ENCODE measurements at places on chromosomes 7 and 10. TPM values are rescaled to one million over a fixed set of nuclear protein-coding genes. Genes with fewer than 3 reads are reported as not detected.

GRCh38 chr10:19713159-19713558, 103.1 kb upstream of the PLXDC2 start:
- no peak for DNase-seq

- no peak for DNase-seq
Measured at GRCh38 chr7:54967377-54967776, 51.4 kb upstream of the EGFR start.

The ELAPOR2 gene
- total RNA-seq, result 4.3 TPM

DNA sequence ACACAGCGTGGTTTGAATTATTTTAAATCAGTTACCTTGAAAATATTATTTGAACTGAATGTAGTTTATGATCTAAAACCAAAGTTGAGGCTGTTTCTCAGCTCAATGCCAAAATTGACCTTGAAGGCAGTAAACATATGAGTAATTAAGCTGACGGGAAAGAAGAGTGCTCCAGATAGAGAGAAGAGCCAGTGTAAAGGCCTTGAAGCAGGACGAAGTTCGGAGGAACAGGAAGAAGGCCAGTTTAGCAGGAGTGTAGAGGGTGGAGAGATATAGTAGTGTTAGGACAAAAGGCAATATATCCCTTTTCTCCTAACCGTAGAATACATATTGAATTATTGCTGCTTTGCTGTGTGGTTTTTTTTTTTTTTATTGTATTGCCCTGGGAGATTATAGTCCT, 63.2 kb downstream of the CYP51A1 start:
- DNase-seq, result no peak

- no peak for DNase-seq
Measured at GRCh38 chr7:7702826-7703225, 15.6 kb downstream of the RPA3 start.

DNA sequence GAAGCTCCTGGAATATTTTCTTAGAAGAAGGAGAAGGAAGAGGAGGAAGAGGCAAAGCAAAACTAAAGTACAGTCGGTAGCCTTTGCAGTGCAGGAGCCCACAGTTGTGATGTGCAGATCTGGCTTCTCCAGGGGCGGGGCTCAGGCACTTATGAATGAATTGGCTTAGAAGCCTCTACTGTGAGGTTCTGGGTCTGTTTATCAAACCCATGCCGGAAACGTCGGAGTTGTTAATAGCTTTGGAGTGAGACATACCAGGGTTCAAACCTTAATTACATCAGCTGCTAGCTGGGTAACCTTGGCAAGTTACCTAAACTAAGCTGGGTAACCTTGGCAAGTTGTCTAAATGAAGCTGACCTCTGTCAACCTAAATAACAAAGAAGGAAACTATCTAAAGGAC, 89.3 kb upstream of the PITRM1 start:
- DNase-seq, result no peak

The SPDYE1 gene
- not detected for total RNA-seq

DNA sequence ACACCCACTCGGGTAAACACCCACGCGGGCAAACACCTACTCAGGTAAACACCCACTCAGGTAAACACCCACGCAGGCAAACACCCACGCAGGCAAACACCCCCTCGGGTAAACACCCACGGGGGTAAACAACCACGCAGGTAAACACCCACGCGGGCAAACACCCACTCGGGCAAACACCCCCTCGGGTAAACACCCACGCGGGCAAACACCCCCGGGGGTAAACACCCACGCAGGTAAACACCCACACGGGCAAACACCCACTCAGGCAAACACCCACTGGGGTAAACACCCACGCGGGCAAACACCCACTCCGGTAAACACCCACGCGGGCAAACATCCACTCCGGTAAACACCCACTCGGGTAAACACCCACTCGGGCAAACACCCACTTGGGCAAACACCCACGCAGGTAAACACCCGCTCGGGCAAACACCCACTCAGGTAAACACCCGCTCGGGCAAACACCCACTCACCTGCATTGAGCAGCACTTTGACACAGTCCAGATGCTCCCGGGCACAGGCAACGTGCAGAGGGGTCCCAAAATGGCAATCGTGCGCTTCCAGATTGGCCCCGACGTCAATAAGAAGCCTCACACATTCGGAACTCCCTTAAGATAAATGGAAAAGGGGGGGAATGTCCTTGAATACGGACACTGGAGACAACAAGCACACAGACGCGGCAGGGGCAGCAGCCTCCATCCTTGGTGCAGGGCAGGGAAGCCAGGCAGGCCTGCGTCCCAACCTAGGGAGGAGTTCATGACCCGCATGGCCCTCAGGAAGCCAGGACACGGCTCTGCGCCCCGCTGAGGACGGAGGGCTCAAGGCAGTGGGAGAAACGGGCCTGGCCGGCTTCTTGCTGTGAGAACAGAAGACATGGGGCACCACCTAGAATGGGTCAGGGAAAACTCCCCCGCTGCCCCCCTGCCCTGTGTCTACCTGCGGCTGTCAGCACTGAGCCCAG, 17.6 kb downstream of the ASB13 start:
- DNase-seq, result no peak

The RGR gene
- 0.79 TPM for total RNA-seq

DNA sequence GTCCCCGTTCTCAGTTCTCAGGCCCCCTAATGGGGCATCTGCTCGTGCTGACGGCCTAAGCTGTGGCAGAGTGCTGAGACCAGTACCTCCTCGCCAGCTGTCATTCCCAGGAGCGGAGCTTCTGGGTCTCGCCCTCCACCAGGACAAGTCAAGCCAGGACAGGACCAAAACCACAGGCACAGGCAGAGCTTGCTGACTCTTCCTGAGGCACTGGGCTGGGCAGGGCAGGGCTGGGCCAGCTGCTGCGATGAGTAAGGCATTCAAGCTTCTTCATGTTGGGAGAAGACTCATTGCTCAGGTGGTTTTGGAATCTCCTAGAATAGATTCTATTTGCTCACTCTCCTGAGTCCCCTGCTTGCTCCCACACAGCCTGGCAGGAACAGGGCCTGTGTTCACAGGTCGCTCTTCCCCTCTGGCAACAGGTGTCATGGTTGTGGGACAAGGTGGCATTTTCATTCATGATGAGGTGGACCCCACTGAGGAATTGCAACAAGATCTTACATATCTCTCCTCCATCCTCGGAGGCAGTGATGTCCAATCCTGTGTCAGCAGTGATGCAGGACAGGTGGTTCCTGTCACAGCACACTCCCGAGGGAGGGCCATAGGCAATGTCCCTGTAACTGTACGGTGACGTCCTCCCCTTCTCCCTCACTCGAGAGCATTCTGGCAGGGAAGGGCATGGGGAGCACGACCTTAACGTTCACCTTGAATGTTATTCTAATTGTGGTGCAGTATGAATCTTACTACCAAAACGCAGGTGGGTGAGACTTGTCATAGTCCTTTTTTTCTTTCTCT, 17.0 kb upstream of the SH3PXD2A start:
- DNase-seq, result no peak

DNA sequence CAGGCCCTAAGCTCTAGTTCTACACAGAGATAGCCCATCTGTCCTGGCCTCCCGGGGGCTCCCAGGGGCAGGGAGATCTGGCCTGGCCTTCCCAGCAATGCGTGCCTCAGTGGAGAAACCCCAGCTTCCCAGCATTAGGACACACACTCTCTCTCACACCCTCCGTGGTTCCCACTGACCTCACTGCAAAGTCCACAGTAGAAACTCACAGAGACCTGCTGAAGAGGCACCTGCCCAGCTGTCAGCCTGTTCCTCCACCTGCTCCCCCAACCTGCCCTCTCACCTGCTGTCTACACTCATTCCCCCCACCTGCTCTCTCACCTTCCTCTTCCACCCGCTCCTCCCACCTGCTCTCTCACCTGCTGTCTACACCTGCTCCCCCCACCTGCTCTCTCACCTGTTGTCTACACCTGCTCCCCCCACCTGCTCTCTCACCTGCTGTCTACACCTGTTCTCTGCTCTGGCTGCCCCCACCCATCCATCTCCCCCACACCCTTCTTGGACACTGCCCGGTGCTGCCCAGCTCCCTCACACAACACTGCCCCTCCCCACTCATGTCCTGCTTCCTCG, 21.1 kb upstream of the PFKP start:
- DNase-seq, result no peak

The GLRX3 gene
- 64.8 TPM for total RNA-seq

DNA sequence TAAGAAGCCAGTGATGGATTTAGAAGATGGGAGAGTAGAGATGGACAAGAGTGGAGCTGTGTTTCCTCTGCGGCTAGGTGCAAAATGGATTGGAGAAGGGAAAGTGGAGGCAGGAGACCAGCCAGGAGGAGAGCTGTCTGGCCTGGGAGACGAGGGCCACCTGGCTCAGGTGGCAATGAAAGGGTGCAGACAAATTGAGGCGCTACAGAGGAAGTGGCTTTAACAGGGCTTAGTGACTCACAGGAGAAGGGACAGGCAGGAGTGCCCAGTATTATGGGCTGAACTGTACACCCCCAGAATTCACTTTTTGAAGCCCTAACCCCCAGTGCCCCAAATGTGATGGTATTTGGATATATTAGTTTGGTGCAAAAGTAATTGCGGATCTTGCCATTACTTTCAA, 65.6 kb upstream of the DUSP5 start:
- no peak for DNase-seq

The DNAJC12 gene
- total RNA-seq, result 4.3 TPM

DNA sequence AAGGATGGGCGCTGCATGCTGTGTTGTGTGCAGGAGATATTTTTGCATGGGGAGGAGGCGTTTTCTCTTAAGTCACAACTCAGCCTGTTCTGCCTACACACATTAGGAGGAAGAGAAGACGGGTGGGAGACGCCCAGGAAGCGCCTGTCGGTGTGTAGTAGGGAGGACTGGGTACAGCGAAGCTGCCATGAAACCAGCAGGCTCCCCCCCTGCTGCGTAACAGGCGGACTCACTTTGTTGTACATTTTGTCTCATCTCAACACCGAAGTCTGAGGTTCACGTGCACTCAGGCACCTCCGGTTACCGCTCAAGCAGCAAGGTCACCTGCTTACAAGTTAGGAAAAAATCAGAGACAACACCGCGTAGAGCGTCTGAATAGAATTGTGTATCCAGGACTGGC, 56.3 kb downstream of the CRTAC1 start:
- DNase-seq, result no peak

DNA sequence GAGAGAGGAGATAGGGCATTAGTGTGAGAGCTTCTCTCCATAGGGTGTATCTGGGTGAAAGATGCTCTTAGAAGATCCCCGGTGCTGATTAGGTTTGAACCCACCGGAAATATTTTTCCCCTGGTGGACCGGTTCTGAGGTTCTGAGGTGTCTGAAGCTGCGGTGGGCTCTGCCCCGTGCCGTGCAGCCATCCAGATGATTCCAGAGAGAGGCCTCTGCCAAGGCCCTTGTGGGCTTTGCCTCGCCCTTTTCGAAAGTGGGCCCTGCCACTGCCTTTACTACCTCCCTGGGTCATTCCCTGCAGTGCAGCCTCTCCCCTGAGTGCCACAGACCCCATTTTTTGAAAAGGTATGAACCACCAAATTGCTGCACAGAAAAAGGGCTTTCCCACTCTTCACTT, 2.8 kb downstream of the GIMAP8 start:
- no peak for DNase-seq

GRCh38 chr7:139034855-139035585, 822 bp downstream of the ZC3HAV1L start:
- no peak for DNase-seq

GRCh38 chr7:63925626-63926460, 72.8 kb upstream of the ZNF722 start:
- DNase-seq, result peak; percentile 95

The CLCN1 gene
- total RNA-seq, result not detected

The LEP gene
- total RNA-seq, result 0.42 TPM

The CTAGE8 gene
- not detected for total RNA-seq

DNA sequence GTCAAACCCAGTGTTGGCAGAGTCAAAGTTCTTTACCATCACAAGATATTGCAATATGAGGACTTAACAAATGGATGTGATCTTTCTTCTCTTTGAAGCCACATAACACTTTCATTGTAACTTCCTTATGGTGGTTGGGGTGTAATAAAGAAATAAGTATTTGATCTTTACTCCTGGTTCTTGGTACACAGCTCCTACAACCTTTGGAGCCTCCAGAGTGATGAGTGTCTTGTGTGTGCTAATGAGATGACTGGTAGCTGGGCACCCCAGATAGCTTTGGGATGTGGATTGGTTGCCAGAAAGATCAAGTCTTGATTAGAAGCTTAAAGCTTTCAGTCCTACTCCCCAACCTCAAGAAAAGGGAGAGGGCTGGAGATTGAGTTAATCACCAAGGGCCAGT, 31.1 kb upstream of the YAE1 start:
- DNase-seq, result no peak

GRCh38 chr7:54880326-54880989, 121.4 kb upstream of the SEC61G start:
- DNase-seq, result no peak

- no peak for DNase-seq
Measured at GRCh38 chr7:151194188-151194587, 7.1 kb upstream of the ASB10 start.

DNA sequence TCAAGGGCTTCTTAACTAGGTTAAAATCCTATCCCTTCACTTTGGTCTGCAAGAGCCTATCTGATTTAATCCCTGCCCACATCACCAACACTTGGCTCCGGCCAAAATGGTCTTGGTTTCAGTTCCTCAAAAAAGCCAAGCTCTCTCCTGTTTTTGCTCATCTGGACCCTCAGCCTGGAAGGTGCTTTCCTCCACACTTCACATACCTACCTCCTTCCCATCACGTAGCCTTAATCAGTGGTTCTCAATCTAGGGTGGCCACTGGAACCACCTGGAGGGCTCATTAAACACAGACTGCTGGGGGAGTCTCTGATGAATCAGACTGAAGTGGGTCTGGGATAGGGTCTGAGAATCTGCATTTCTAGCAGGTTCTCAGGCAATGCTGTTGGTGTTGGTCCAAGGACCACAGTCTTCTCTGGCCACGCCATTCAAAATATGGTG, 227.0 kb upstream of the AOAH start:
- no peak for DNase-seq

DNA sequence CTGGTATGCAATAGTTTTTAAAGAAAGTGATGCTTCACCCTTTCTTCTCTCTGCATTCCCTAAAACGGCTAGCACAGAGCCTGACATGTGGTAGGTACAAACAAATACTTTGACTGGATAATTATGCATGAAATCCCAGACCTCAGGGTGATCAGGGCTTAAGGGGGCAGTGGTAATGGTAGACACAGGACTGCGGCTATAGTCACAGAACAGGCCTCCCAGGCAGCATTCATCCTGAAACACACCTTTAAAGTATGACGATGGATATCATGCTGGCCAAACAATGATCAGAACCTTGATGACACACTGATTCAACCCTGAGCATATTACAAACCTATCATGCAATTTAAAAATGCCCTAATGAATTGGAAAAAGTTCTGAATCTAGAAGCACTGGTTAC, 110.8 kb downstream of the PIP4K2A start:
- DNase-seq, result no peak

GRCh38 chr10:17808971-17809841, at the start of gene MRC1:
TSS of gene MRC1 (plus strand) at chr10:17809348. CDS start at chr10:17809466, 118 bp downstream.
- DNase-seq, result peak; percentile 47

The VIM gene
- 329 TPM for total RNA-seq

The CALHM3 gene
- not detected for total RNA-seq
